Stimulated activated CD4-positive, alpha-beta T cell treated with anti-CD3 and anti-CD28 coated beads, Interleukin-15, amount 100 ng/mL, for 24 hours (primary cell): ENCODE measurements at places on chromosomes 7 and 10.

GRCh38 chr7:111853201-111853990 is 291.1 kb upstream of the IMMP2L start:
- DNase-seq, result no peak

- DNase-seq, result no peak
Observed at GRCh38 chr7:10672186-10672585, 301.5 kb upstream of the PHF14 start.

DNA sequence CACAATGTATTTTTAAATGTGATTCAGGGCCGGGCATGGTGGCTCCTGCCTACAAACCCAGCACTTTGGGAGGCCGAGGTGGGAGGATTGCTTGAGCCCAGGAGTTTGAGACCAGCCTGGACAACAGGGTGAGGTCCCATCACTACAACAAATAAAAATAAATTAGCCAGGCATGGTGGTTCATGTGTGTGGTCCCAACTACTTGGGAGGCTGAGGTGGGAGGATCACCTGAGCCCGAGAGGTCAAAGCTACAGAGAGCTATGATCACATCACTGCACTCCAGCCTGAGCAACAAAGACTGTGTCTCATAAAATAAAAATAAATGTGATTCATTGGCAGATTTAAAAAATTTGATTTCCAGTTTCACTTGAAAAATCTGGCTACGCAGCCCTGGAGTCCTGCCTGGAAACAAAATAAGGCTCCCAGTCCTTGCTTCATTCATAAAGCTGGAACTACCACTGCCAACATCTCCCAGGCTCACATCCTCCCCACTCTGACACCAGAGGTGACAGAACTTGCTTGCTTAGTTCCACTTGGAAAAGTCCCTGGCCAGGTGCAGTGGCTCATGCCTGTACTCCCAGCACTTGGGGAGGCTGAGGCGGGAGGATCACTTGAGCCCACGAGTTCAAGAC is 27.9 kb upstream of the SLC35G1 start:
- no peak for DNase-seq

DNA sequence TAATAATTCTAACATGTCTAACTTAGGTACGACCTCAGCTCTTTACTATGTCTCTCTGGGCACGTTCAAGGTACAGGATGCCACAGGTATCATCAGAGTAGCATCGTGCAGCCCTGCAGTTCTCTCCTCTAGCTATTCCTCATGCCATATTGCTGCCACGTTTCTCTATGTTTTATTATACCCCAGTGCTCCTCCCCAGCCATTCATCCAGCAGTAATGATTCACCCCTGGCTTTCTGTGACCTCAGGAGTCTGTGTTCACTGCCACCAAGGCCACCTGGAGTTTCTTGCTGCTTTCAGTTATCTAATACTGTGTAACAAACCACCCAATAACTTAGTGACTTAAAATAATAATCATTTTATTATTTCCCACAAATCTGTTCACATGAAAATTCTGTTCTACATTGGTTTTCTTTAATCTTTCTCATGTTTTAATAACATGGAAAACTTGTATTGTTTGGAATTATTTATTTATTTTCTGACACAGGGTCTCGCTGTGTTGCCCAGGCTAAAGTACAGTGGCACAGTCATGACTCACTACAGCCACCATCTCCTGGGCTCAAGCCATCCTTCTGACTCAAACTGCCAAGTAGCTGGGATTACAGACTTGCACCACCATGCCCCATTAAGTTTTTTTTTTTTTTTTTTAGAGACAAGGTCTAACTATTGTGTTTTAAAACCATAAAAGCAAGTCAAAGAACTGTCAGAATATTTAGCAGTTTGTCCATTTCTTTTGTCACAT is 21.8 kb downstream of the REEP3 start:
- DNase-seq, result no peak

DNA sequence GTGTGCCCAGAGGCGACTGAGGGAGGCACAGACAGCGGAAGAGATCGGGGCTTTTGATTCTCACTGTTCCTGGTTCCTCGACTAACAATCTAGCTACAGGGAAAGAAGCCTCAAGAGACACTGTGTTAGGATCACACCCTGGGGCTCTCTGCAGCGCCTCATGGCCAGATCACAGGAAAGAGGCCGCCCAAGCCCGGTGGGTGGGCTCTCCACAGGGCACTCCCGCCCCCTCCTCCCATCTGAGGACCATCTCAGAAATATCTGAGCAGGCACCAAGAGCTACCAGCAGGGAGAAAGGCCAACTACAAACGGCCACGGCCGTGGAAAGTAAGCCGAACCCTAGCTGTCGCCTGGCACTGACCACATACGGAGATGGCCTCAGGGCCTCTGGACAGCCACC is 224.2 kb downstream of the MLLT10 start:
- DNase-seq, result no peak

GRCh38 chr10:30607814-30608213 is 21.7 kb downstream of the LYZL2 start:
- DNase-seq, result no peak

DNA sequence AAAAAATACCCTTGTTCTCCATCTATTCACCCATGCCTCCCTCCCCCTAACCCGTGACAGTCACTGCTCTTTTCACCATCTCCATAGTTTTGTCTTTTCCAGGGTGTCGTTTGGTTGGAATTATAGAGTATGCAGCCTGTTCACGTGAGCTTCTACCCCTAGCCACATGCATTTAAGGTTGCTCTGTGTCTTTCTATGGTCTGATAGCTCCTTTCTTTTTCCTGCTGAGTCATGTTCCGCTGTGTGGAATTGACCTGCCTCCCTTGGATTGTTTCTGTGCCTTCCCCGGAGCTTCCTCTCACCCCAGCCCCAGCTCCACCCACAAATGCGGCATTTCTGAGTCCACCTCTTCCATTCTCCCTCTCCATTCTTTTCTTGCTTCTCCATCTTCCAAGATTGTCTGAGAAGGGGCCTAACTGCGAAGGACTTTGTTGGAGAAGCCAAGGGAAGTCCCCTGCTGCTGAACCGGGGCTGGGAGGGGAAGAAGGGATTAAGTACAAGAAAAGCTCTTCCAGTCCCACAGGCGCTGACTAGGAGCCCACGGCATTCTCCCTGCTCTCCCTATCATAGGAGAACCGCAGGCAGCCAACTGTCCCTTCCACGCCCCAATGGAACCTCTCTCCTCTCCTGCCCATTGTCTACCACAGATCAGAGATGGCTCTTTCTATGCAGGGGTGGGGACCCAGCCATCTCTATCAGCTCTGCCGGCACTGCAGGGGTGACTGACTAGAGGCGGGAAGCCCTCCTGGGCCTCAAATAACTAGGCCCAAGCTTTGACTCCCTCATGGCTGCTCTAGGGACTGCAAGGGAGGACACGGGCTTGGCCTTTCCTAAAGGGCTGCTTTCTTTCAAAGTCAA is 87.5 kb upstream of the ANLN start:
- DNase-seq, result no peak

- DNase-seq, result no peak
Observed at GRCh38 chr7:149479568-149479967, 18.0 kb downstream of the ZNF746 start.

- DNase-seq, result peak; percentile 55
Observed at GRCh38 chr10:12214763-12215218, 18.8 kb downstream of the CDC123 start.

GRCh38 chr10:33157103-33157502 is 177.4 kb downstream of the NRP1 start:
- DNase-seq, result no peak

DNA sequence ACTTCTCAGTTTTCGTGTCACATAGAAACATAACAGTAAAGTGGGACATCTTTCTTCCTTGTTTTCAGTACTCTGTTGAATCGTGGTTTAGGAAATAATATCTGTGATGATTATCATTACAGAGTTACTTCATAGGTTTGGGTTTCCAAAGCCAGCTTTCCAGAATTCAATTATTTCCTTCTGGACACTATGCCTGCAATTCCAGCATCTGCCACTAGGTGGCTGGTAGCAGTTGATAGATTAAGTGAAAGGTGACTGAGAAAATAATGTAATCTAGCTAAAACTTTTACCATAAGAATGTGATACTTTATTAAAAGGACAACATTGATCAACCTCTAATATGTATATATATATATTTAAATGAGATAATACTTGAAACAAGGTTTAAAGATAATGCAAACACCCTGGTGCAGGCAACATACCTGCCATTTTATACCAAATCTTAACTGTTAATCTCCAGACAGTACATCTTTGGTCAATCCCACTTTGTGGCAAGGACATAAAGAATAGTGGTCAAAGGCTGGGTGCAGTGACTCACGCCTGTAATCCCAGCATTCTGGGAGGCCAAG is 102.6 kb downstream of the SH3PXD2A start:
- DNase-seq, result peak; percentile 69
